ENCODE measurements at places on chromosomes 6 and 20.

- no peak for DNase-seq
Observed at GRCh38 chr6:42222448-42222847, 4.8 kb upstream of the MRPS10 start.

- DNase-seq: no peak
Observed at GRCh38 chr6:82017288-82017687, 230.3 kb downstream of the IBTK start.

DNA sequence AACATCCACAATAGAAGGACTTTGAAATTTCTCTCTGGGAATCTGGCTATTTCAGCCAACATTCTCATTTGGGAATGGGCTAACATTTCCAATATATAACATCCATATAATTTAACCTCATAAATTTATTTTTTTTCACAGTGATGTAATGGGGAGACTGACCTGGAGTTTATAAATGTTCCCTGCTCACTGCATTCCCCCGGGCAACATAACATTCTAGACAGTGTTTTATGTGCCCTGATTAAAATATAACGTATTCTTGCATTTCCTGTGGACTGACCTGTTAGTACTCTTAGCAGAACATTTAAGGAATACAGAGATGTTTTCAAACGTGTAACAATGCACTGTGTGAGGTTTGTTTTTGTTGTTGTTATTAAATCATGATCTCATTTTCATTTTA lies 20.9 kb downstream of the TSHZ2 start:
- DNase-seq: no peak

DNA sequence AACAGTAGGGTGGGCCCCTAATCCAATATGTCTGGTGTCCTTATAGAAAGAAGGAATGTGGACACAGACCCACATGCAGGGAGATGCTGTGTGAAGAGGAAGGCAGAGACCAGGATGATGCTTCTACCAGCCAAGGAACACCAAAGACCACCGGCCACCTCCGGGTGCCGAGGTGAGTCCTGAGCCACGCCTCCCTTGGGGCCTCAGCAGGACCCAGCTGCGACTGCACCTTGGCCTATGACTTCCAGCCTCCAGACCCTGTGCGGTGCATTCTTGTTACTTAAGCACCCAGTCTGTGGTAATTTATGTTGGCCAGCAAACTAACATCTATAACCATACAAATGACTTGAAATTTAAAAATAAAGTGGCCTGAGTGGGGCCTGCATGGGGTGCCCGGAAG lies 79.5 kb upstream of the QKI start:
- DNase-seq: no peak

- DNase-seq: no peak
Observed at GRCh38 chr6:168293636-168294530, 25.7 kb downstream of the DACT2 start.

GRCh38 chr20:25551413-25552215 lies 33.7 kb downstream of the NINL start:
- DNase-seq: no peak

- no peak for DNase-seq
Observed at GRCh38 chr20:1817577-1818211, 77.5 kb upstream of the SIRPA start.

DNA sequence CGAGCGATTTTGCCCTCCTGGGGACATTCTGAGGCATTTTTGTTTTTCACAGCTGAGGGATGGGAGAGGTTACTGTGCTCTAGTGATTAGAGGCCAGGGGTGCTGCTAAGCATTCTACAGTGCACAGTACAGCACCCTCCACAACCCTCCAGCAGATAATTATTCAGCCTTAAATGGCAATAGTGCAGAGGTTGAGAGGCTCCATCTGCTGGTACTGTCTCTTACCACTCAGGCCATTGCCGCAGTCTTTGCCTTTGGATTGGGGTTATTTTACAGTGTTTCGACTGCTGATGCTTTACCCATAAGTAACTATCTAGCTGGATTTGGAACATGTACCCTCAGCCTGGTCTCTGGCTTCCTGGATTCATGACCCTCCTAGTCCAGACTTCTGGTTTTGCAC lies 705.3 kb downstream of the KIF16B start:
- DNase-seq: no peak

DNA sequence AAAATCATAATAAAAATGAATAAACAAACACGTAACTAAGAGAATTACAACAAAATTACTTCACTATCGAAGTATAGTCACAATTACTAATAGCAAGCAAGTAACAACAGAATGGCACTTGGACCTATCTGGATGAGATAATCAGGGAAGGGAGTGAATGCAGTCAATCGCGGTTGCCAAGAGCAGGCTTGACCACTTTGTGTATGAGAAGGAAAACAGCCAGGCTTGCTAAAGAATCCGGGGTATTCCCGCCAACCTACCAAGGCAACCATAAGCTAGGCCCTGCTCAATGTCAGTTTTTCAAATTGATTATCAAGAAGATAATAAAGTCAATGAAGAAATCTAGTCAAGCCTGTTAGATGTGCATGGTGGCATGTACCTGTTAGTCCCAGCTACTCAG lies 39.7 kb downstream of the PXDC1 start:
- no peak for DNase-seq

GRCh38 chr6:30847421-30847970 lies 36.8 kb upstream of the DDR1 start:
- DNase-seq: no peak

DNA sequence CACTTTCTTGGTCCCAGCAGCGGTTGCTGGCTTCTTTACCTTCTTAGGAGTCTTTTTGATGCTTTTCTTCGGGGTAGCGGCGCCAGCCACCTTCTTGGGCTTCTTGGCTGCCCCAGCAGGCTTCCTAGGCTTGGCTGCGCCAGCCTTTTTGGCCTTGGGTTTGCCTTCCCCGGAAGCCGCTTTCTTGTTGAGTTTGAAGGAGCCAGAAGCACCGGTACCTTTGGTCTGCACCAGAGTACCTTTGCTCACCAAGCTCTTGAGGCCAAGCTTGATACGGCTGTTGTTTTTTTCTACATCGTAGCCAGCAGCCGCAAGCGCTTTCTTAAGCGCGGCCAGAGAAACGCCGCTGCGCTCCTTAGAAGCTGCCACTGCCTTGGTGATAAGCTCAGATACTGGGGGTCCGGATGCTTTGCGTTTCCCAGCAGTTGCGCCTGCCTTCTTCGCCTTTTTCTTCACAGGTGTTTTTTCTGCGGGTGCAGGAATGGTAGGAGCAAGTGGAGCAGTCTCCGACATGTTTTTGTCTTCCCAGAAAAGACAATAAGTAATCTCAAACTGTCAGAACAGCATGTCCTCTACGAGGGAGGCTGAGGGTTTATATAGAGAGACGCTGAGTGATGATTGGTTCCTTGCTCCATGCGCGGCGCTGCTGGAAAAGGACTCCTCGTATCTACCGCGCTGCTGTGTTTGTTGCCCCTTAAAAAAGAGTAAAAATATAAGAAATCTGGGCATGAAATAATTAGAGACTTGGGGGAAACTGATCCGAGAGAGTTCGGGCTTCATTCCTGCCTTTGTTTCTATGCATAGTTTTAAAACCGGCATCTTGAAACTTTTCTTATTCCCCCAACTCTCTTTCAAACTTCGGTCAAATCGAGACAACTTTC lies 130.3 kb upstream of the BTN3A2 start:
- DNase-seq: no peak

GRCh38 chr6:150897400-150897943 lies 32.0 kb downstream of the MTHFD1L start:
- no peak for DNase-seq

GRCh38 chr20:57558614-57559288 lies 2.2 kb upstream of the PCK1 start:
- no peak for DNase-seq
